MCF 10A (cell line): ENCODE measurements at places on chromosomes 3 and 15. TPM values are rescaled to one million over a fixed set of nuclear protein-coding genes. Genes with fewer than 3 reads are reported as not detected.

The IL17RD gene
- total RNA-seq, result 0.91 and 1.2 TPM in 2 replicates

The TTLL13 gene
- 0.47 TPM in 1 of 2 replicates, not detected in the other for total RNA-seq

The SYNPR gene
- total RNA-seq, result not detected in 2 replicates

The ADAMTS7 gene
- total RNA-seq, result 10.7 and 10.8 TPM in 2 replicates

The NANOGP8 gene
- total RNA-seq, result 0.75 TPM in 1 of 2 replicates, not detected in the other

GRCh38 chr15:100682468-100682867 is 80.1 kb downstream of the ASB7 start:
- peaks cover 2% of the 10 kb centered on the region for H3K4me1 ChIP-seq
- H3K36me3 ChIP-seq, result no peaks in the 10 kb centered on the region
- H3K4me3 ChIP-seq, result no peak overlapping the region
- H3K27me3 ChIP-seq, result no peaks in the 10 kb centered on the region

- H3K36me3 ChIP-seq, result no peaks in the 10 kb centered on the region
- no peak overlapping the region for H3K27ac ChIP-seq
- H3K27me3 ChIP-seq, result peaks cover 2% of the 10 kb centered on the region
- no peak overlapping the region for H3K4me3 ChIP-seq
- no peak for DNase-seq
These were observed 303.7 kb upstream of the WNT5A start for GRCh38 chr3:55790596-55791350.

DNA sequence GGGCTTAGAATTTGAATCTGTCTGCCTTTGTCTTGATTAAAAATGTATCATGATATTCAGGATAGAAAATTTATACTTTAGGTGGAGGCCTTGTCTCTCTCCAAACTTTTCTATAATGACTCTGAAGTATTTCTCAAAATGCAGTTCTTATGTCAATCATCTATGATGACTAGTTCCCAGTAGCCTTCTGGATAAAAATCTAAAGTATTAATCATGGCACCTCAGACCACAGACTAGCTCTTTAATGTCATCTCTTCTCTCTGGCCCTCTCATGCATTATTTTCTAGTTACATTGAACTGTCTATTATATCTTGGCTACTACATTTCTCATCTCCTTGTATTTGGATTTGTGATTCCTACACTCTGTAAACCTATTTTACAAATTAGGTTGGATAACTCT is 96.9 kb downstream of the ZPLD1 start:
- no peak overlapping the region for H3K27ac ChIP-seq
- no peak for DNase-seq
- no peak overlapping the region for H3K4me3 ChIP-seq
- H3K36me3 ChIP-seq, result no peaks in the 10 kb centered on the region
- H3K27me3 ChIP-seq, result no peaks in the 10 kb centered on the region
- H3K4me1 ChIP-seq, result peaks cover 18% of the 10 kb centered on the region

DNA sequence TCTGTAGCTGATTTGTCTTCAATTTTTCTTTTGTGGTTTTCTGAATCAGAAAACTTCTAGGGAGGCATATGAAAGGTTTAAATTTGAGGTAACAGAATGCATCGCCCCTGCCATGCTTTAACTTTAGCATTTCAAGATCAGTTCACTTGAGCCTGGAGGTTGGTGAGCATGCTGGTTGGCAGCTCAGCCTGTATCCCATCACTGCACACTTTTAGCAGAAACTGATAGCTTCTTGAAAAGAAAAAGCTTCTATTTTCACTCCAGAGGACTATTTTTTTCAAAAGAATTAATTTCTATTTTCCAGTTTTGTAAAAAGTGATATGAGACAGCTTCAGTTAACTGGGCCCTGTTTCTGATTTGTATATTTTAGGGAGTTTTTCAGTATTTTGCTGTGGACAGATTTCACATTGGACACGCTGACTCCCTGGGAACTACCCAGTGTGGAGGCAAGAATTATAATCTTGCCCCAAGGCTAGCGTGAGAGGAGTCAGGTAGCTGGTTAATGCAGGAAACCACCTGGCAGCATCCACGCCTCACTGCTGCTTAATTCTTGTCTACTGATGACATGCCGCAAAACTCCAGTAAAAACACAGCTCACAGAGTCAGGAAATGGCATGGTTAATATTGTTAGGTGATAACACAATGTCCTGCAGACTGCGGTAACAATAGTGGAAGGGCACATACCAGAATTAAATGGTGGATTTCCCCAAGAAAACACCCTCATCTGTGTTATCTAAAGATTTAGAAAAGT is 71.4 kb downstream of the DUT start:
- no peak overlapping the region for H3K27ac ChIP-seq
- DNase-seq, result no peak
- no peaks in the 10 kb centered on the region for H3K36me3 ChIP-seq
- no peak overlapping the region for H3K4me3 ChIP-seq
- H3K27me3 ChIP-seq, result no peaks in the 10 kb centered on the region

DNA sequence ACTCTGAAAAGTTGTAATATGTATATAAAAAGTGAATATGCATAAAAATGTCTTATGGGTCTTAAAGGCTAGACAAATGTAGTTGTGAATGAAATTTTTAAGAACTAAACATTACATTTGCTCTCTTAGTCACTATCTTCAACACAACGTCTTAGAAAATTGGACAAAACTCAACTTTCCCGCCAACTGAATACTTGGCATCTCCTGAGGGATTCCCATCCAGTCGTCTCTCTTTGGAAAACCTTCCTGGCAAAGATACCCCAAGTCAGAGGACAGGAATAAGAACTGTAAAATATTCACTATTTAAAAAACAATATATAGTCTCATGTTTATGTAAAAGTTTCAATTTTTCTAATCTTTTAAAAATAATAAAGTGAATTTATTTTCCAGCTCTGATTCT is 354.8 kb downstream of the GRM7 start:
- no peak for DNase-seq
- no peaks in the 10 kb centered on the region for H3K36me3 ChIP-seq
- no peaks in the 10 kb centered on the region for H3K27me3 ChIP-seq
- no peak overlapping the region for H3K27ac ChIP-seq
- no peak overlapping the region for H3K4me3 ChIP-seq
- H3K4me1 ChIP-seq, result no peaks in the 10 kb centered on the region

DNA sequence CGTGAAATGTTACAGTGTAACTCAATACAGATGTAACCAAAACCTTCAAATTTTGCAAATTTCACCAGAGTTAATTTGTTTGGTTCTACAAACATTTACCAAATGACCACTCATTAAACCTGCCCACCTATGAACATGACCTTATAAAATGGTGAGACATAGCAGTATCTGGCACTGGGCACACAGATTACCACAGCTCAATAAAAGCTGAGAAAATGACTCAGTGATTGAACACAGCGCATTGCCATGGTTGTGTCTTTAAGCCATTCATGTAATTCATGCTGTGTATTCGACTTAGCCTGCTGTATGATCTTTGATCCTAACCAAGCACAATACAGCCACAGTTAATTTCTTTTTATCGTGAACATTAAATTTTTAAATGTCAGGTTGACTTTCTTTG is 11.3 kb downstream of the PPARG start:
- H3K27ac ChIP-seq, result no peak overlapping the region
- H3K4me1 ChIP-seq, result no peaks in the 10 kb centered on the region
- no peaks in the 10 kb centered on the region for H3K27me3 ChIP-seq
- no peak for DNase-seq

- H3K27me3 ChIP-seq, result no peaks in the 10 kb centered on the region
- peak overlapping the region; percentile 96 for H3K27ac ChIP-seq
- peak overlapping the region; percentile 35 for H3K4me3 ChIP-seq
- no peaks in the 10 kb centered on the region for H3K36me3 ChIP-seq
- DNase-seq, result peak; percentile 98
These were observed 6.7 kb downstream of the PAQR5 start for GRCh38 chr15:69305204-69305931.

DNA sequence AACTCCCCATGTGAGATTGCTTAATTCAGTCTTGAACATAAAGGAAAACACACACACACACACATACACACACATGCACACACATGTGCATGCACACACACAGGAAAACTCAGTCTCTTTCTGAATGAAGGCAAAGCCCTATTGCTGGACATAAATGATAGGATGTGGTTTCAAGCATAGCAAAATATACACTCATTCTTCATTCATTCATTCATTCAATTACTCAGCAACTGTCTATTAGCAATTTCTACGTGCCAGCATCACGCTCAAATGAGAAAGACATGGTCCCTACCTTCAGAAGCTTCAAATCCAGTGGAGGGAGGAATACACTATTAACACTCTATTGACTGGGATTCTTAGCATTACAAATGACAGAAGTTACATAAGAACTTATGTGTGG is 41.8 kb upstream of the UBE2E2 start:
- no peak overlapping the region for H3K4me3 ChIP-seq
- no peaks in the 10 kb centered on the region for H3K36me3 ChIP-seq
- no peak overlapping the region for H3K27ac ChIP-seq
- H3K27me3 ChIP-seq, result peaks cover 17% of the 10 kb centered on the region
- DNase-seq, result no peak

- H3K4me3 ChIP-seq, result no peak overlapping the region
- H3K4me1 ChIP-seq, result peaks cover 7% of the 10 kb centered on the region
- no peak for DNase-seq
- no peak overlapping the region for H3K27ac ChIP-seq
- peaks cover 60% of the 10 kb centered on the region for H3K27me3 ChIP-seq
These were observed 146.7 kb downstream of the RPLP1 start for GRCh38 chr15:69599271-69599670.

DNA sequence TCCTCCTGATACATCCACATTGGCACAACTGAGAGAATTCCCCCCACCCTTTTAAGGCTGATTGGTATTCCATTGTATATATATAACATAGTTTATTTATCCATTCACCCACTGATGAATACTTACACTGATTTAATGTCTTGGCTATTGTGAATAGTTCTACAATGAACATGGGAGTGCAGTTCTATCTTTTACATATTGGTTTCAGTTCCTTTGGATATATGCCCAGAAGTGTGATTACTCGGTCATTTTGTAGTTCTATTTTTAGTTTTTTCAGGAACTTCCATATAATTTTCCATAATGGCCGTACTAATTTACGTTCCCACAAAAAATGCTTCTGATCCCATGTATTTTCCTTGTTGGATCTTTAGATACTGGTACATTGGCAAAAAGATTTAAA is 135.3 kb downstream of the FMN1 start:
- no peak overlapping the region for H3K27ac ChIP-seq
- no peak overlapping the region for H3K4me3 ChIP-seq
- H3K27me3 ChIP-seq, result no peaks in the 10 kb centered on the region

GRCh38 chr3:31634476-31634875 is 101.8 kb downstream of the STT3B start:
- H3K27ac ChIP-seq, result no peak overlapping the region
- no peak overlapping the region for H3K4me3 ChIP-seq
- H3K27me3 ChIP-seq, result no peaks in the 10 kb centered on the region
- peak; percentile 54 for DNase-seq

DNA sequence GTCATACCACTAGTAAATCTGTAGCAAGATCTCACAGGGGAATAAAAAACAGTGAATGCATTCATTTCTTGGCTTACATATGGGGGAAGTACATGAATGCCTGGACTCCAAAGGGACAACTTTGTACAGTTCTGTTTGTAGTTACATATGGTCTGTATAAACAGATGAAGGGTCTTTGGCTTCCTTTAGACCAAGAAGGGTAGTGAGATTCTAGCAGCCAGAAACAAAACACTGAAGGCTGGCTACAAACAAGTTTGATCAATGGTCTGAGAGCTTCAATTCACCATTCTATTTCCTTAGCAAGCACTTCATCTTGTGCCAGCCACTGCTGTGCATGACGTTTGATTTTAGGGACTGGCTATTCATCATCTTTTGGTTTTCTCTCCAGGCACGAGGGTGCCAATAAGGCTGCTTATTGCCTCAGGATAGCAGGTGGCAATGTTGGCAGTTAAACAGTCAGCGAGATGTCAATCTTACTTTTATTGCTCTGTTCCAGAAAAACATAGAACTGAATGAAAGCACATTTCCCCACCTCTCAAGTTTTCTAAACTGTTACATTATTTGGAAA is 313.7 kb upstream of the COL8A1 start:
- no peak overlapping the region for H3K27ac ChIP-seq
- peaks cover 29% of the 10 kb centered on the region for H3K4me1 ChIP-seq
- no peaks in the 10 kb centered on the region for H3K36me3 ChIP-seq
- no peak for DNase-seq

DNA sequence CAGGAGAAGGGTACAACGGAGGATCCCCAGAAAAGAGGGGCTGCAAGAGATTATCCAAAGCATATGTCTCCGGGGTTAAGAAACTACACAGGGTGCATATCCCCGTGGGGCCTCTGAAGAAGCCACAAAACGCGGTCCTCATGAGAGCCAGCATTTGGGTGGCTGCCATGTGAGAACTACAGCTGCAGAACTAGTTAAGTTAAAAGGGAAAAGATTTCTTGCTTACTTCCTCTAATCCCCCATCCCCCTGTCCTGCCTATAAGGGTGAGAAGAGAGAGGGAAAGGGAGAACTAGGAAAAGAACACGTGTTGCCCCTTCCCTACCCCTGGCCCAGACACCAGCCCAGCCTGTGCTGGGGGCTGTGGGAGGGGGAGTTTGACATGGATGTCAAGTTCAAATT is 70.4 kb upstream of the PCSK6 start:
- peaks cover 22% of the 10 kb centered on the region for H3K27me3 ChIP-seq
- no peaks in the 10 kb centered on the region for H3K4me1 ChIP-seq
- no peak overlapping the region for H3K4me3 ChIP-seq
- no peak overlapping the region for H3K27ac ChIP-seq
- DNase-seq, result no peak
- no peaks in the 10 kb centered on the region for H3K36me3 ChIP-seq

DNA sequence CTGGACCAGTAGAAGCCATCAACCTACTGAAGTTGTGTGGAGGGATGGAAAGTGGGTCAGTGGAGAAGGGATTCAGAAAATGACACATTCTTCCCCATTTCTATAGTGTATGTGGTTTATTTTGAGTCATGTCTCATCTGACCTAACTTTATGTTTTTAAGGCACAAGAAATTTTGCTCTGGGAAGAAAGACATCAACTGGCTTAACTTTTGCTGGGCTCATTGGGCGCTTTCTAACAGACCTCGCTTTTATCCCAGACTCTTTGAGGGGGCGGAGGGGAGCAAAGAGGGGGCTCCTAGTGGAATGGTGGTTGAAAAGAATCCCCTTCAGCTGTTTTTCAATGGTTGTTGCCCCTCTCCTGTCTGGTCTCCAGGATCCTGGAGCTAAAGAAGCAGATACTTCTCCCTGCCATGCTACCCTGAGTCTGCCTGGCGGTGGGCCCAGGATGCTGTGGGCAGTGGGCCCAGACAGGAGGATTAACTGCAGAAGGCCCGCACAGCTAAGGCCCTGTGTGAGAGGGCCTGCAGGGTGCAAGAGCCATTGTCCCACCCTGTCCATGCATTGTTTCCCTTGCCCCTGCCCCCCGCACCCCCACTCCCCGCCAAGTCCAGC is 14.5 kb downstream of the CSRNP1 start:
- no peak overlapping the region for H3K4me3 ChIP-seq
- H3K4me1 ChIP-seq, result peaks cover 17% of the 10 kb centered on the region
- H3K36me3 ChIP-seq, result peaks cover 16% of the 10 kb centered on the region
- no peak overlapping the region for H3K27ac ChIP-seq
- DNase-seq, result no peak

- DNase-seq, result no peak
- no peak overlapping the region for H3K4me3 ChIP-seq
- peaks cover 72% of the 10 kb centered on the region for H3K36me3 ChIP-seq
- H3K27me3 ChIP-seq, result no peaks in the 10 kb centered on the region
- no peaks in the 10 kb centered on the region for H3K4me1 ChIP-seq
These were observed 8.8 kb upstream of the LRCH3 start for GRCh38 chr3:197782230-197782629.

- peaks cover 24% of the 10 kb centered on the region for H3K4me1 ChIP-seq
- DNase-seq, result peak; percentile 71
- H3K27me3 ChIP-seq, result no peaks in the 10 kb centered on the region
- H3K4me3 ChIP-seq, result peak overlapping the region; percentile 59
- H3K36me3 ChIP-seq, result no peaks in the 10 kb centered on the region
These were observed 4.6 kb upstream of the KCTD6 start for GRCh38 chr3:58487140-58487886.
